Activated CD8-positive, alpha-beta memory T cell treated with anti-CD3 and anti-CD28 coated beads, Interleukin-2, amount 10 ng/mL, durations not matched to agents 7 days and 5 days (primary cell): ENCODE measurements at places on chromosomes 12 and 14. TPM values are rescaled to one million over a fixed set of nuclear protein-coding genes. Genes with fewer than 3 reads are reported as not detected.

The DYNLL1 gene
- 264 TPM for total RNA-seq

The E2F7 gene
- total RNA-seq = 26.1 TPM

The NUMB gene
- 44.8 TPM for total RNA-seq

The COA8 gene
- total RNA-seq = 29.1 TPM

The KRT74 gene
- total RNA-seq = not detected
